ENCODE measurements at places on chromosomes 7 and 10.

- DNase-seq: peak; percentile 100
These were observed at the start of gene ZCCHC24 for GRCh38 chr10:79445161-79445976. ZCCHC24 (minus strand) TSS chr10:79445624; CDS start chr10:79445440, 184 bp downstream.

- DNase-seq: no peak
These were observed 216.8 kb upstream of the ZNF32 start for GRCh38 chr10:43865265-43866135.

DNA sequence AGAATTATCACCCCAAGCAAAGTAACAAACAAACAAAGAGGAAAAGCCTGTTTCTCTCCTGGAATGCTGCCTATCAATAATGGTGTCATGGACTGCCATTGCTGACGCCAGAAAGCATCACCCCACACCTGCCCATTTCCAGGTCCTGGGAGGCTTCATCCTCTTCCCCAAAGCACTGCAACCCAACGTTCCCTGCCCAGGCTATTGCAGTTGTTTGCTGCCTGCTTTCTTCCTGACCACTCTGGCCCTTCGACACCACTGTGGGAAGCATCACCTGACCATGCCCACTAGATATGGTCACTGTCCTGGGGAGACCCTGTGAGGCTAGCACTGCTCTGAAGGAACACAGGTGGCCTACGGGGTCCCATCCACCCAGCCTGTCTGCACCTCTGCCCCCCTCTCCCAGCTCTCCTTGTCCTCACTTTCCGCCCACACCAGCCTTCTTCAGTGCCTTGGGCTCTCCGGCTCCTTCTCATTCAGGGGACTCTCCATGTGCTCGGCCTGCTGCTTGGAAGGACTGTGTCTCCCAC, 439.6 kb downstream of the GLRX3 start:
- no peak for DNase-seq

GRCh38 chr10:32104622-32105509, 48.6 kb upstream of the KIF5B start:
- DNase-seq: peak; percentile 15

- DNase-seq: no peak
These were observed 29.1 kb upstream of the EFCAB10 start for GRCh38 chr7:105610165-105610930.

- no peak for DNase-seq
These were observed 64.6 kb downstream of the COL13A1 start for GRCh38 chr10:69866246-69866687.

GRCh38 chr7:79504607-79505389, 51.3 kb upstream of the MAGI2 start:
- DNase-seq: peak; percentile 55

DNA sequence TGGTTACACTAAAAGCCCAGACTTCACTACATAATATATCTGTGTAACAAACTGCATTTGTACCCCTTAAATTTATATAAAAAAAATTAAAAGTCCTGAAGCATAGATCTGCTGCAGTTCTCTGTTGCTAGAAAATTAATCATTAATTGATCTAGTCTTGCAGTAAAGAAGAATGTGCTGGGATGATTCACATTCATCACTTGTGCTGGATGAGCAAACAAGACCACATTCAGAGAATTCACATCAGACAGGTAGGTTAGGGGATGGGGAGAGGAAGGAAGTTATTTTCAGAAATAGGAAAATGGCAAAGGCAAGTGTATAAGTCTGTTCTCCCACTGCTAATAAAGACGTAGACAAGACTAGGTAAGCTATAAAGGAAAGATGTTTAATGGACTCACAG, 1019.0 kb downstream of the KCNMA1 start:
- no peak for DNase-seq

GRCh38 chr10:11262494-11263345, 245.0 kb downstream of the CELF2 start:
- DNase-seq: no peak

GRCh38 chr7:112337892-112338291, 112.4 kb upstream of the IFRD1 start:
- DNase-seq: no peak

- DNase-seq: peak; percentile 61
These were observed 55.6 kb upstream of the CAMK2B start for GRCh38 chr7:44380831-44381493.

GRCh38 chr10:50619882-50620281, 3.9 kb downstream of the SGMS1 start:
- no peak for DNase-seq

- peak; percentile 6 for DNase-seq
These were observed 64.1 kb downstream of the TMEM168 start for GRCh38 chr7:112726076-112726475.

GRCh38 chr10:86974484-86974883, 6.2 kb downstream of the ADIRF start:
- no peak for DNase-seq

GRCh38 chr10:75428434-75429158, 2.8 kb upstream of the LRMDA start:
- peak; percentile 65 for DNase-seq

- DNase-seq: no peak
These were observed 351.2 kb downstream of the LRMDA start for GRCh38 chr10:75782463-75783248.

DNA sequence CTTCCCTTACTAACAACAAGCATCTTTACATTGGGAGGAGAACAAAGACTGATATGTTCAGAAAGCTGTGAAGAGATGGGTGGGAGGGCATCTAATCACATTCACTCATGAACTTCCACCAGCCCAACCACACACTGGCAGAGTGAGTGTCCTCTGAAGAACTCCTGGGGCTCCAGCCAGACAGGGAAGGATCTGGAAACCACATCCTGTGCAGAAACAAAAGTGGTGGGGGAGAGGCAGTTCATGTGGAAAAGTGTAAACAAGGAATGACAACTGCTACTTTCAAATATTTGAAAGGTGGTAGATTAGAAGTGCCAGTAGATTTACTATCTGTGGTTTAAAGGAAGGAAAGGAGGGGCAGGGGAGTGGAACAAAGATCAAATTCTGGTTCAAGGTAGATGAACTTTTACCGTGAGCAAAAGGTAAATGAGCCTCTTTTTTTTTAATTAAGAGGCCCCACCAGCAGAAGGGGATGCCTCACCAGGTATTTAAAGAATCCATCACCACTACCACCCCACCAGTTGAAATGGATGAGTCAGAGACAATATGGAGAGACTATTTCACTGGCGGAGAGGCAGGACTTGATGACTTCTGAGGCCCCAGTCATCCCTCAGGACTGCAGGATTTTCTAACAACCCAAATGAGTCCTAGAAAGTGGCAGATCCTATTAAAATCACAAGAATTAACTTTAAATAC, 34.5 kb downstream of the GOT1 start:
- peak; percentile 79 for DNase-seq

DNA sequence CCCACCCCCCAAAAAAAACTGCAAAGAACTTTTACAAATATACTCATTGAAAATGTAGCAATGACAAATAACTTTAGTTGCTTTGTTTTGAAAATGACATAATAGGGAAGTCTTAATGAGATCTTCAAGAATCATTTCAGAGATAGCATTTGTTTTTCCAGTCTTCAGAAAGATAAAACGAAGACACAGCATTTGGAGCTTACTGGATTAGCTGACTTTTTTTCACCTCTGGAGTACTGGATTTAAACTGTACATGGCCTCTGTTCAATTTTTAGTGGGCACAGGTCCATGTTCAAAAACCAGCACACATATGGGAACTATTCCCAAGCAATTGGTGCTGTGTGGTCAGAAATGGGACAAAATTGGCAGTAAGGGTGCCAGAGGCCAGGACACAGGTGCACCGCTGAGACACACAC, 3.9 kb downstream of the RAB11FIP2 start:
- DNase-seq: no peak

- no peak for DNase-seq
These were observed 29.1 kb downstream of the GARIN1A start for GRCh38 chr7:128701062-128701785.

DNA sequence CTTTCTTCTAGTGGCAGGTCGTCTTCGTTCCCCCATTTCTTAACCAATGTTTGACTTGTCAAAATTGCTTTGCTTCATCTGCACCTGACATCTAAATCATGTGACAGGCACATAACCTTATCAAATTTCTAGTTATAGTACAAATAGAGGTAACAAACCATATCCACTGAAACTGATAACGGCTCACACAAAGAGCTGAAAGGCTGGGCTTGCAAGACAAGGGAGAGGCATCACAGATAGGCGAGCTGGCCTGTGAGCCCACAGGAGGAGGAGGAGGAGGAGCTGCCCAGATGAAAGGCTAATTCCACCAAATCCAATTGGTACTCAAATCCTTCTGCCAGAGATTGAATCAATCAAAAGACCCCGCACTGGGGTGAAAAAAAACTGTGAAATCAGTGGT, 80.2 kb upstream of the NEBL start:
- DNase-seq: no peak

DNA sequence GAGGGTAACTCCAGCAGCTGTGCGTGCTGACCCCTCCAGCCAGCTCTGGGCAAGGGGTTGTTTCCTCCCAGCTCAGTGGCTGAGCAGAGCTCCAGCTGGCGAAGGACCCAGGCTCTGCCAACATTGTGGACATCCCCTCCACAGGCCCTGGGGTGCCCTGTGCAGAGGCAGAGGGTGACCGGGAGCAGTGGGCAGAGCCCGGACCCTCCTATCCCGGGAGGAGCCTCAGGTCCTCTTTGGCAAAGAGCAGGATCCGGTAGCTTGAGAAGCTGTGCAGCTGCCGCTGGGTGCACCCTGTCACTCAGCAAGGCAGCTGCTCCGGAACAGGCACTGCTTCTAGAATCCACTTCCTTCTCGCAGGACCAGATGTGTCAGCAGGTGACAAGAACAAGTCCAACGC, 175.9 kb downstream of the EBF3 start:
- DNase-seq: no peak

DNA sequence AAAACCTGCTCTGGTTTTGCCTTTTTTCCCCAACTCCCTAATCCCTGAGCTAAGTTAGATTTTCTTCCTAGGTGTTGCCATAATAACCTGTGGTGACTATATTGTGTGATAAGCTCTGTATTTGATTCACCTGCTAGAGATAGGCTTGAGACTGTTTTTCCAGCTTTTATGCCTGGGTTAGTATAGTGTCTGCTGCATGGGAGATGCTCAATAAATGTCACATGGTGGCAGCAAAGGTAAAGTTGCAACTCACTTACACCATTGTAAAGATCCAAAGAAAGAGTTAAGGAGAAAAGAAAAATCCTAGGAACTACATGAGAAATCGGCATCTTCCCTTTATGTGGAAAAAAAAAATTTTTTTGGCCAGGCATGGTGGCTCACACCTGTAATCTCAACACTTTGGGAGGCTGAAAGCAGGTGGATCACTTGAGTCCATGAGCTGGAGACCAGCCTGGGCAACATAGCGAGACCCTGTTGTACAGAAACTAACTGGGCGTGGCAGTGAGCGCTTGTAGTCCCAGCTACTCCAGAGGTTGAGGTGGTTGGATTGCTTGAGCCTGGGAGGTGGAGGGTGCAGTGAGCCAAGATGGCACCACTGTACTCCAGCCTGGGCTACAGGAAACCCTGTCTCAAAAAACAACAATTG, 3.7 kb downstream of the CCNJ start:
- DNase-seq: no peak

- peak; percentile 80 for DNase-seq
These were observed 322.4 kb downstream of the HGF start for GRCh38 chr7:81447351-81447952.

DNA sequence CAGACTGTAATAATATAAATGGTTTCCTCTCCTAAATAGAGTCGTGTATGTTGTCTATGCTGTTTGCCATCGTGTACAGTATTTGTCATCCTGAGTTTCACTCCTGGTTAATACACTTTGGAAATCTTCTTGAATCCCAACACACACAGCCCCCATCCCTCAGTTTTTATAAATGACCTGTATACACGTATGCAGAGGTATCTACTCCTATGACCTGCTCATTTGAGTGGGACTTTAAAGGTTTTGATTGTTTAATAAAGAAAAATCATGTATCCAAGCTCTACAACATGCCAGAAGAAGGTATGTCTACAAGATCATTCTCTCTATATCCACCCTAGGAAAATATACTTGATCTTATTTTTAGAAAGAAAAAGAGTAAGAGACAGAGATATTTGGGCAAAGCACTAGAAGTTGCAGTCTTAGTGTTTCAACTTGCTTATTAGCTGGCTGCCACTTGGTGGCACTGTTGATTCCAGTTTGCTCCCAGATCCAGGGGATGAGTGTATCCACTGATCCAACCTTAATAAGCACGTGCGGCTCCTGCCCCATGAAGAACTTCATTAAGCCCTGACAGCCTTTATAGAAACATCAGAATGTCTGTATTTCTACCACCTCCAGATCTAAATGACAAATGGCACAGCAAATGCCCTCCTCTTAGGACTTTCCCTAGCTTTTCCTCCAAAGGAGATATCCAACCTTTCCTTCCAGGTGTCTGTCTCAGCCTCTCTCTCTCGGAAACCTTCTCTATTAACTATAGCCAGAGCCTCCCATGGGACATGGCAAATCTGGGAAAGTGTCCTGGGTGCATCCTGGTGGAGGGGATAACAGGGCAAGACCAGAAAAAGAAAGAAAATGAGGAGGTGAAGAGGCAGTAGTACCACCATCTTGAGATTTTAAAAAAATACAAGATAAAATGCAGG, 181.6 kb upstream of the NEBL start:
- DNase-seq: peak; percentile 68

- DNase-seq: peak; percentile 73
These were observed 42.6 kb downstream of the BAMBI start for GRCh38 chr10:28719789-28720436.

- DNase-seq: no peak
These were observed 276.3 kb downstream of the ADARB2 start for GRCh38 chr10:1461016-1461415.

DNA sequence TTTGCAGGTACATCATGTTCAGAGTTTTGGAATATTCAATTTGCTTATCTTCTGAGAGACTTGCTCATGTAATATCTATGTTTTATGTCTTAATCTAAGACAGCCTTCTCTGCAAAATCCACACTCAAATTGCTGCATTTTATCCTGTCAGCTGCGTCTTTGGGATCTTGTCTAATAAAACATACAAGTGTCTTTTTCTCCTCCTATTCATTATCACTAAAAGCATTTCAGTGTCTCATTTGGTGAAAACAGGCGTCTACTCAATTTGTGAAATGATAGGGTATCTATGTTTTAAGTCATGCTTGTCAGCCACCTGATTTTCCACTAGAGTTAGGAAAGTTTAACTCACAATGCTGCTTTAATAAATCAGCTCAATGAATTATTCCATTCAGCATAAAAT, 112.7 kb upstream of the LRRTM3 start:
- DNase-seq: no peak

- no peak for DNase-seq
These were observed 1.3 kb downstream of the AFAP1L2 start for GRCh38 chr10:114402871-114403540.

- DNase-seq: no peak
These were observed 91.4 kb upstream of the DIP2C start for GRCh38 chr10:780536-781524.
